Myocyte (in vitro differentiated cells): ENCODE measurements at places on chromosomes 3 and 15. TPM values are rescaled to one million over a fixed set of nuclear protein-coding genes. Genes with fewer than 3 reads are reported as not detected.

DNA sequence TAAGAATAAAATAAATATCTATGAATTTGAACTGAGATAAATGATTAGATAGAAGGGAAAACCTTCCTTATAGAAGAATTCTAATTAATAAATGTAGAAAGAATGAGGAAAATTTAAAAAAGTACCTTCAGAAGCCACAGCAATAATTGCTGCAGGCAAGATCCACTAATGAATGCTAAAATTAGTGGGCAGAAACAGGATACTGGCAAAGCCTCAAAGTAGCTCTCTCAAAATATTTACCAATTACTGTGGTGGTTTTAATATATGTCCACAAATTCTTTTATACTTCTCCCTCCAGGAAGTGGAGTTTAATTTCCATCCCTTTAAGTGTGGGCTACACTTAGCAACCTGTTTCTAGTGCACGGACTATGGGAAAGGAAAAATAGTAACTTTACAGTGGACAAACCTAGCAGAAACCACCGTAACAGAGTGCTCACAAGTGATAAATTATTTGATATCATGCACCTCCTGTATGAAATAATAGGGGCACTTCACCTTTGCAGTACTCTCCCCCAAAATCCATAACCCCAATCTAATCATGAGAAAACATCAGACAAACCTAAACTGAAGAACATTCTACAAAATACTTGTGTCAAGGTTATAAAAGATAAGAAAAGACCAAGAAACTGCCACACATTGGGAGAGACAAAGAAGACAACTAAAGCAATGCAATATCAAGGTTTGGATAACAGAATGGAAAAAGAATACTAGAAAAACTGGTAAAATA, 6.8 kb downstream of the PEAK1 start:
- no peak for DNase-seq

GRCh38 chr3:153818338-153818737, 302.9 kb upstream of the ARHGEF26 start:
- DNase-seq, result no peak

DNA sequence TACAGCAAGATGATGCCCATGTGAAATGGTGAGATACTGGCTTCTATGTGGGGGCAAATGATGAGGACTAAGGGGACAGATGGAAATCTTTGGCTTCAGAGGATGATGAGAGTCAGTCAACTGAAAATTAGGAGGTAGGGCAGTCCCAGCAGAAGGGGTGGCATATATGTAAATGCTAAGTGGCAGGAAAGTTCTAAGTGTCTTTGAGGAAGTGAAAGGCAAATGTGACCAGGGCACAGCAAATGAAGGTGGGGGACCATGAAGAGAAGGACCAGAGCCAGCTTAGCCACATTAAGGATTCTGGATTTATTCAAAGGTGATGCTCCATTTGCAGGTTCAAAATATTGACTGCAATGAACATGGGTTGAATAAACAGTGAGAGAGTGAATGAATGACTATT, 29.2 kb upstream of the LIMD1 start:
- DNase-seq, result no peak

DNA sequence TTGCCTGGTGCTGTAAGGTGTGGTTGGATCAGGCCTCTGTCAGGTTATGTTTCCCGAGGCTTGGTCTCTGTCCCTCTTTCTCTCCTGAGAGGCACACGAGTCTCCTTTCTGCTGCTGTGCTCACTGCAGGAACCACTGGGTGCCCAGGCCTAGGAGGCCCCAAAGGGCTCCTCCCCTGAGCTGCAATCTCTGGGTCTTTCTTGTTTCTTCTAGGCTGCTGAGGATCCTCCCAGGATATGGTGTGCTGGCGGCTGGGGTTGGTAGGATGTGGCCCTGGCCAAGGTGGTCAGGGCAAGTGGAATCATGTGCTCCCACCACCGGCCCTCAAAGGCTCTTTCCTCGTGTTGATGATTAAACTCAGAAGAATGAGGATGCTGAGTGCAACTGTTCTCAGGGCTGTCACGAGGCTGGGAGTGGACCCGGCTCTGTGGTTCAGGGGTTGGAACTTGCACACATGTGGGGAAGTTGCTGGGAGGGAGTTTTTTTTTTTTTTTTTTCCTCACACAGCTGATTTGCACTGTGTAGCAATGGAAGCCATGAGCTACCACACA, 43.6 kb upstream of the CTSH start:
- peak; percentile 100 for DNase-seq

DNA sequence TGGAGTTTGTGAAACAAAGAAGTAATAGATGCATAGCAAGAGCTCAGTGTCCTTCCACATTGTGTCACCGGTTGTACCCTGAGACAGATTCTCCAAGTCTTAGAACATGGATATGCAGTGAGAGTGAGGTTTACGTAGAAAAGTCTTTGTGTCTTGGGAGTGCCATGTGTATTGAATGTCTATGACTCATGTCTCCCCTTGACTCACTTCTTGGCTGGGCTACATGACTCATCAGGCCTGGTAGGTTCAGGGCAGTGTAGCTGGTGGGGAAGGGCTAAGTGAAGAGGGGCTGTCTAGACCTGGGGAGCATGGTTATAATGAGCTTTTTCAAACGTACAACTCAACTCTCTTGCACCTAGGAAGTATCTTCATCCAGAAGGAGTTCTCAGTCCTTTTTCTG, 167.4 kb downstream of the GAP43 start:
- DNase-seq, result peak; percentile 92

CX3CR1 gene
- not detected in 2 replicates for total RNA-seq
